Stimulated activated CD8-positive, alpha-beta memory T cell treated with anti-CD3 and anti-CD28 coated beads, Interleukin-15, amount 100 ng/mL, for 24 hours (primary cell): ENCODE measurements at places on chromosomes 2 and 18.

- no peak for DNase-seq
Observed at GRCh38 chr2:85731606-85732005, 22.2 kb upstream of the ATOH8 start.

GRCh38 chr18:77099485-77100370 lies 32.9 kb downstream of the MBP start:
- DNase-seq: no peak

DNA sequence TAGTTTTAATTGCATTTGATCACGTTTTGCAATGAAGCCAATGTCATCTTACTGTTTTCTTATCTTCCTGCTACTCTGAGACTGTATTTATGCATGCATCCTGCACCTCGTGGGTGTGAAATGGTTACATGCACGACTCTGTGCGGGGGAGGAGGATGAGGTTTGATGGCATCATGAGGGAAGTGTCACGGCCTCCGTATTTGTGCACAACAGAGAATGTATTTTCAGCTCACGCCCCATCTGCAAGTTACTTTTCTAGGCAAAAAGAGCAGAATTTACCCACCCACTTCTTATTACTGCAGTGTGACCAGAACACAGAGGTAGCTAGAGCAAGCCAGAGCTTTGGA lies 145.1 kb downstream of the TDRD15 start:
- no peak for DNase-seq

- DNase-seq: no peak
Observed at GRCh38 chr2:190181123-190181669, 118.7 kb upstream of the MSTN start.

GRCh38 chr2:167209784-167210183 lies 321.5 kb downstream of the XIRP2 start:
- DNase-seq: no peak

DNA sequence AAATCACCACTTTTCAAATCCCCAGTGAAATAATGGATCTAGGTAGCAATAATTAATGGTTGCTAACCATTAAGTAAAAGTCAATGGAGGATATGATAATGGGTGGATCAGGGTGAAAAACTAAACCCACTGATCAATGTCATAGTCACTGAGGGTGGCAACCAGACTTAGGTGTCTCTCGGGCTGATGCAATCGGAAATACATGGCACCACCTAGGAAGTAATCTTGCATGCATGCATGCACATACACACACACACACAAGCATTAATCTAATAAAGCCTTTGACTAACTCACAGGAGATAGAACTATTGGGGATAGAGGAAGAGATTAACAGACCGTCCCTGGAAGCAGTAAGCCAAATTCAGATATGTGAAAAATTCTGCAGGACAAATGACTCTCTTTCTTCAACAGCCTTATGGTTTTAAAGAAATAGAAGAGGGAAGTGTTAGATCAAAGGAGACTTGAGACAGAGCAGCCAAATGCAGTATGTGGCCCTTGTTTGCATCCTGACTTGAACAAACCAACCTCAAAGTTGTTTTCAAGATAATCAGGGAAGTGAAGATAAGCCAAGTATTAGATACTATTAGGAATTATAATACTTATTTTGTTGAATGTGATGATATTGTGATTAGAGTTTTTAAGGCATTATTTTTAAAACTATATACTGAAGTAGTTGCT lies 186.0 kb upstream of the RMP24 start:
- no peak for DNase-seq

- DNase-seq: no peak
Observed at GRCh38 chr2:215758691-215759090, 254.7 kb downstream of the MREG start.

- DNase-seq: no peak
Observed at GRCh38 chr2:43020296-43020695, 206.1 kb downstream of the ZFP36L2 start.

DNA sequence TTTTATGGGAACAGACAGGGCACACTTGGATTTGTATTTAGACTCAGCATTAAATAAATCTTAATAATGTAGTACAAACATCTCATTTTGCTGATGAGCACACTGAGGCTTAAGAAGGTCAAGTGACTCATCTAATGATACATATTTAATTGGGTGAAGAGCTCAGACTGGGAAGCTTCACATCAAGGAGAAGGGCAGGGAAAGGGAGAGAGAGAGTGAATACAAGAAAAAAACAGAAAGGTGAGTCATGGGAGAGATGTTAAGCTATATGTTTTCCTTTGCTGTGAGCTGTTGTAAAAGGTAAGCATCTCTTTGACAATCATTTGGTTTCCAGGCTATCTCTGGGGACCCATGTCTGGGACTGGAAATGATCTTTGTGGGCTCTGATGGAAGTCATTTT lies 277.8 kb downstream of the SETBP1 start:
- no peak for DNase-seq

GRCh38 chr2:54407693-54408092 lies 48.4 kb upstream of the SPTBN1 start:
- DNase-seq: no peak

GRCh38 chr2:190532581-190532980 lies 1.9 kb downstream of the NEMP2 start:
- no peak for DNase-seq

DNA sequence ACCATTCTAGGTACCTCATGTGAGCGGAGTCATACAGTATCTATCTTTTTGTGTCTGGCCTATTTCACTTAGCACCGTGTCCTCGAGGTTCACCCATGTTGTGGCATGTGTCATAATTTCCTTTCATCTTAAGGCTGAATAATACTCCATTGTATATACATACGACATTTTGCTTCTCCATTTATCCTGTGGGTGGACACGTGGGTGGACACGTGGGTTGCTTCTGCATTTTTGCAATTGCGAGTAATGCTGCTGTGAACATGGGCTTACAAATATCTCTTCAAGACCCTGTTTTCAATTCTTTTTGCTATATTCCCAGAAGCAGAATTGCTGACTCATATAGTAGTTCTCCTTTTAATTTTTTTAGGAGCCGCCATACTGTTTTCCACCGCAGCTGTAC lies 243.6 kb upstream of the EPAS1 start:
- DNase-seq: no peak

GRCh38 chr2:96114546-96114902 lies 1.8 kb downstream of the ADRA2B start:
- DNase-seq: no peak

DNA sequence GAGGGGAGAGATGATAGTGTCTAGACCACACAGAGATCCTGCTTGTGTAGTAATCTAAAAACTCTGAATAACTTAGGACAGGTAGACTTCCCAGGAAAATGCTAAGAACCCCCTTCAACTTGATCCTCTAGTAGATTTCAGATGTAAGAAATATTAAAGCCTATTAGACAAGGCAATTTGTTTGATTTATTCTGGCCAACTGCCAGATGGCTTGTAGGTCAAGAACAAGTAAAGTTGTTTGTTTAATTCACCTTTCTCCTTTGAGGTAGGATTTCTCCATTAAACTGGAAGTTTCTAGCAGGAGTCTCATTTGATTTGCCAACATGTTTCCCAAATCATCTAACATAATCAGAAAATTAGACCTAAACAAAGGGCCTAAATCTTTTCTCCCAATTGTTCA lies 48.6 kb downstream of the SH3RF3 start:
- no peak for DNase-seq

- DNase-seq: no peak
Observed at GRCh38 chr18:63247926-63248325, 71.6 kb downstream of the BCL2 start.
